ENCODE measurements at places on chromosomes 1 and 21. TPM values are rescaled to one million over a fixed set of nuclear protein-coding genes. Genes with fewer than 3 reads are reported as not detected.

- no peak for DNase-seq
Observed at GRCh38 chr1:172125812-172126430, 284.6 kb downstream of the DNM3 start.

- no peak for DNase-seq
Observed at GRCh38 chr1:6694121-6694713, 7.4 kb downstream of the DNAJC11 start.

SIPA1L2 gene
- total RNA-seq = 29.8 TPM

SFT2D2 gene
- total RNA-seq = 43.8 TPM

DNA sequence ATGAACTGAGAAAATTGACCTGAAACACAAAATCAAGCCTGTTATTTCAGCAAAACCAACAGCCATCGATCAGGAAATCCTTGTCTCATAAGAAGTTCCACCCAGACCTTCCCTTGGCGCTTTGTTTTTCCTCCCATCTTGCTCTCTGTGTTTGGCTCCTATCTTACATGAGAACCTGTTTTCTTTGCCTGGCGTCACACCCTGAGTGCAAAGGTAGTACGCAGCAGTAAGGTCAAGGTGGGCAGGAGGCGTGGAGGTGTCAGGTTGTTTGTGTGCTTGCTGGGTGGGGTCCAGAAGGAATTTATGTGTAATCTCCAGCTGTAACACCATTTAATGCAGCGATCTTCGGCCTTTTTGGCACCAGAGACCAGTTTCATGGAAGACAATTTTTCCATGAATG, 50.5 kb downstream of the C1orf21 start:
- DNase-seq = no peak

DNA sequence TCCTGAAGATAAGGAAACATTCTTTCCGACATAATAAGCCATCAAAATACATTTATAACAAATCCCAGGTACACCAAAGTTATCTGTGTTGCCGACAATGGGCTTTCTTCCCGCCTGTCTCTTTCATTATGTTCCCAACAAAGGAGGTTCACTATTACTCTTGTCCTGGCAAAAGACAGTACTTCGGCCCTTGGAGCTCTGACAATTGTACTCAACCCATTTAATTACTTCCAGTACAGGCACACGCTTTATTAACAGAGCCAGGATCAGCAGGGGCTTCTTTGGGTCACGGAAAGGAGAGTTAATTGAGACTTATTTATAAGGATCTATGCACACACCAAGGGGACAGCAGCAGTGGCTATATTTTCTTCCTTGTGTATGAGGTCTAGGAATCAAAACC, 46.6 kb upstream of the DUSP10 start:
- no peak for DNase-seq

DNA sequence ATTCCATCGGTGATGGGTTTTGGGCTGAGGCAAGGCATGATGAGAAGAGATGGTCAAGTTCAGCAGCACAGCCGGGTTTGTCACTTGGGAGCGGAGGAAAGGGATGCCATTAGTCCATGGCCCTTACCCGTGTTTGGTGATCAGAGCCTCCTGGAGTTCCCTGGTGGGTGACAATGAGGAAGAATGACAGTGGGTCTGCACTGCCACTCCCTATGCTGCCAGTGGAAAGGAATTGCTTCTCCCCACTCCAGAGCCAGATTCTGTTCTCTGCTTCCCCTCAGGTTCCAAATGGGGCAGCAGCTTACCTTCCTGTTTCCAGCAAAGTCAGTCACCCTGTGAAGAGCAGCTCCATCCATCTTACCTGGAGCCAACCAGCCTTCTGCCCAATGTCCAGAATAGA, 393.1 kb downstream of the PTPRU start:
- no peak for DNase-seq

- DNase-seq = no peak
Observed at GRCh38 chr21:28375708-28376385, 616.8 kb downstream of the LTN1 start.

ACTA1 gene
- total RNA-seq = not detected

DNA sequence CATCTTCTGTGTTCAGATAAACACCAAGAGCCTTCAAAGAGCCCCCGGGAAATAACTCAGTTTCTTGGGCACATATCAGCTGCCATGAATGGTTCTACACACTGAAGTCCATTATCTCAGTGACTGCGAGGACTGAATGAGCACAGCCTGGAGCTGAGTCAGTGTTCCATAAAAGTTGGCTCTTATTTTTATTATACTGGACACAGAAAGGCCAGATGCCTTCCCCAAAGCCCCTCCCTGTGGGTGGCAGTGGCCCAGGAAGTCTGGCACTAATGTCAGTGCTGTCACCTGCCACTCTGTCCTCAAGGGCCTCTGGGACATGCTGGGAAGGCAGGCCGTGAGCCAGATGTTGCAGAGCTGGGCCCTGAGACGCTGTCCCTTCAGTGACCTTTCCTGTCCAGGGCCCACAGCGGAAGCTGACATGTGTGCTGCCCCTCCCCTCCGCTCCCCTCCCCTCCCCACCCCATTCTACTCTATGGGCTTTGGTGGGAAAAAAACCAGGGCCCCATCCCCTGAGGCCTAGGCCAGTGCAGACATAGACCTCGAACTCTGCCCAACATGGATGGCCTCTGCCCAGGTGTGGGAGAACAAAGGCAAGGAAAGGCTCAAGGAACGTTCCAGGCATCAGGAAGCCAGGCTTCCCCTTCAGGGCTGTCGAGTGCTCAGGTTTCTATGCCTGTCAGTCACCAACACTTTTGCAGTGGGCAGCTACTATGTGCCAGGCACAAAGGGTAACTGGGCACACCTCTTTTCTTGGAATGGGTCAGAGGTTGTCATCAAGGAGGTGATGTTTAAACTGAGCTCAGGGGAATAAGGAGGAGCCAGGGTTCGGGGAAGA, 22.4 kb upstream of the NPPB start:
- no peak for DNase-seq

FNDC10 gene
- 1.4 TPM for total RNA-seq
